ENCODE measurements at places on chromosomes 4 and X.

GRCh38 chr4:37699868-37700481 is 13.8 kb upstream of the RELL1 start:
- DNase-seq, result no peak

DNA sequence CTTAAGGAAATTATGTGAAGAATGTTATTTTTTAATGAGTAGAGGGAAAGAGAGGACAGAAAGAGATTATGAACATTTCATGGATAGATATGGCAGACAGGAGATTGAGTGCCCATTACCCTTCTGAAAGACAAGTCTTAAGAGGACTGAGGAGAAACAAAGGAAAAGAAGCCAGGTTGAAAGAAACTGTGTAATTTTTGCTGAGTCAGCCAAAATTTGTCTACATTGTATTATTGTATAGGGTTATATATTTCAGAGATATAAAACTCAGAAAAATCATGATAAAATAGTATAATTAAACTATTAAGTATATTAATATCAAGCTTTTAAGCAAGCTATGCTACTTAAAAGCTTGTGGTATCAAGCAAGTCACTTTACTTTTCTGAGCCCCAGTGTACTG is 4.9 kb downstream of the TMPRSS11B start:
- DNase-seq, result no peak

DNA sequence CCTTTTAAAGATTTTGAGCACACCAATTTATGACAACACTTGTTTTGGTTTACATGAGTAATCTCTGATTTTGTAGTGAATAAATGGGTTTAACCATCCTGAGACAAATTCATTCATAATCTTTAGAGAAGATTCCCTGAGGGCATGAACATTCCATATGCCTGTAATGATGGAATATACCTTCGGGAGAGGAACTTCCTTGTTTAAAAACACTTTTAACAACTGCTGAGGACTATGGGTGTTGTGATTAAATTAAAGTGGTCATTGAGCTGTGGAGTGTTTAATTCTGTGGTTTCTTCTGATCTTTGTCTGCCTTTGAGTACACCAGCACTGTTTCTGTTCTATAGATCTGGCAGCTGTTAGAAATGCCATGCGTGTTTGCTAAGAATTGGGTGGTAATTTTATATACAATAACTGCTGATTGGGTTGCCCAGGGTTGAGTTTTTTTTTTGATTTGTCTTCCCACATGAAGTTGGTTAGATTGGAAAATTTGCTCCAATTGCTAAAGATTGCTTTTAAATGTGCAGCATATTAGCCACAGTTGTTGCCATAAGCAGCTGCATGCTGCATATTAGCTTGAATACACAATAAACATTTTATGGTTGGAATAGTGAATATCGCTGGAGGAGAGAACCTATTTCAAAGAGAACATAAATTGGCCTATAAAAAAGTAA is 86.8 kb downstream of the DCLK2 start:
- no peak for DNase-seq

DNA sequence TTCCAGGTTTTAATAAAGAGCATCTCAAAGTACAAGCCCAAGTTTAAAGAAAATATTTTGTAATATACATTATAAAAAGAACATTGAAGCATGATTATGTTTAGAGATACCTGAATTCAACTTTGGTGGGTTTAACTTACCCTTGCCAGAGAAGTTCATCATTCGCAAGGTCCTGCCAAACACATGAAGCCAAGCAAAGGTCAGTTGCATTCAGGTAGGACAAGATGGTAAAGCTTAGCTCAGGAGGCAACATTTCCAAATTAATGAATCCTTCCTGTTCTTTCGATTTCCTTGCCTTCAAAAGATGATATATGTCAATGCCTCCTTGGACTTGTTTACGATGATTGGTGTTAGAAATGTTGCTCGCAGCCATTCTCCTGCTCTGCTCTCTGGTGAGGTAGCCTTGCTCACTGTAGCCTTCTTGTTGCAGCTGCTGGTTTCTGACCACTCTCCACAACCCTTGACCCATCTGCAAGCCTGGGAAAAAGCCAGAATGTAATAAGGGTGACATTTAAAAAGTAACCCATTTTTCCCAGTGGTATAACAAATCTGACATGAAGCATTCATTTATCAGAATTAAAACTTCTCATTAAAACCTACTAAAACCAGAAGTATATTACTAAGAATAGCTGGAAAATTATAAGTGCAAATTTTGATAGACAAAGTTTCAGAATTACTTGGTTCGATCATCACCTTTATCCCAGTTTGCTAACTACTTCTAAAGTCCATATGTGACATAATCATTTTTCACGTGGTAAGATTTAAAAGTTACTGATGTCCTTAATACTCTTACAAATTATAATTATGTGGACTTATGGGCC is 20.6 kb downstream of the FBXO8 start:
- DNase-seq, result no peak

DNA sequence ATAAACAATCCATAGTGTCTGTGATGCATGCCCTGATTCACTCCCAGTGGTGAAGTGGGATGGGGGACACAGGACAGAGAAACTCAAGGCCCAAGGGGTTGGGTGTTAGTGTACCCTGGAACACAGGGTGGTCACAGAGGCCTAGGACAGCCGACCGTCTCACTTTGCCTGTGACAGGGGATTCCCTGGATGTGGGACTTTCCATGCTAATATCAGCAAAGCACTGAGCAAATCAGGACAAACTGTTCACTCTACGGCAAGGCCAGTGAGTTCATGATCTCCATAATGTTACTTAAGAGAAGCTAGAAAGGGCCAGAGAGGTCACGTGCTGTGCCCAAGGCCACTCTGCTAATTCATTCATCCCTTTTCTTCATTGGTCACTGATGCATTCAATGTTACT is 158.7 kb upstream of the RBPJ start:
- DNase-seq, result no peak

- no peak for DNase-seq
These were observed 37.4 kb downstream of the EDA2R start for GRCh38 chrX:66601522-66601921.

DNA sequence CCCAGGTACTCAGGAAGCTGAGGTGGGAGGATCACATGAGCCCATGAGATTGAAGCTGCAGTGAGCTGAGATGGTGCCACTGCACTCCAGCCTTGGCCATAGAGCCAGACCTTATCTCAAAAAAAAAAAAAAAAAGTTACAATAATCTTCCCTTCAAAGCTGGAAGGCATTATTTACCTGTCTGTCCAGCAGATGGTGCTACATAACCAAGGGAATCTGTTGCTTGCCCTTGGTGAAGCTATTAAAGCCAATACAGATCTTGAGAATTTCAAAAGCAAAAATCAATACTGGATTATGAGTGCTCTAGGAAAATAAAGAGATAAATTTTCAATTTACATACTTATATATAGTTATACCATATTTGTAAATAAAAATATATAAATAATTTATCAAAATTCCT is 25.9 kb downstream of the PKD2 start:
- no peak for DNase-seq

GRCh38 chrX:771536-771935 is 140.9 kb downstream of the SHOX start:
- no peak for DNase-seq

- DNase-seq, result no peak
These were observed 46.3 kb downstream of the GAGE1 start for GRCh38 chrX:49644991-49645637.

DNA sequence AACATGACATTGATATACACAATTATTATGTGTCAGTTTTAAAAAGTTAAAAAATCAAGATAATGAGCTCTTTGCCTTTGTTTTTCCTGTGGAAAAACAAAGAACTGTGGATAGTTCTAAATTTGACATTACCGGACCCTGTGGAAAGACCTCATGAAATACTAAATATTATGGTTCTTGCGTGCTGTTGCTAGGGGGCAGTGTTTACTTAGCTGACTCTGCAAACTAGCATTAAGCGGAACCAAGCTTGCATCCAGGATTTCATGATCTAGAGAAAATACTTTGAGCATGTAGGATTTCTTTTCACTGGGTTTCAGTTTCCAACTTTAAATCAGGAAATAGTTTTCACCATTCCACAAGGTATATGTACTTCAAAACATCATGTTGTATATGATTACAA is 33.6 kb downstream of the CLCN4 start:
- DNase-seq, result no peak

DNA sequence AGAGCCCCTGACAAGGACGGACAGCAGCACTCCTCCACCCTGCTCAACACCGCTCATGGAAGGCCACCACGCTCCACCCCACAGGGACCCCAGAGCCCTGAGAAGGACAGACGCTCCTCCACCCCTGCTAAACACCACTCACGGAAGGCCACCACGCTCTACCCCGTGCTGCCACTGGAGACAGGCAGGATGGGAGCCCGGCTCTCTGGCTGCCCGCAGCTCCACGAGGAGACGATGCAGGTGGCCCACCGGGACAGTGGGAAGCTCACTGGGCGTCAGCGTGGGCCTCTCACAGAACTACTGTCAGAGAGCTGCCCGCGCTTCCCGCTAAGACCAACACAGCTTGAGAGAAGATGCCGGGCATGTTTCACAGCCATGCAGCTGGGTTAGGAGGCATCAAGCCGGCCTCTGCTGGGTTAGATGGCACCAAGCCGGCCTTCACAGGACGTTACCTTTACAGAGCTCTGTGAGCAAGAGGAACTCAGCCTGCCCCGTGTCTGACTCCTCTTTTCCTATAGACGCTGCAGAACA is 20.8 kb downstream of the GAK start:
- no peak for DNase-seq

GRCh38 chr4:165359506-165359905 is 19.3 kb upstream of the CPE start:
- no peak for DNase-seq

DNA sequence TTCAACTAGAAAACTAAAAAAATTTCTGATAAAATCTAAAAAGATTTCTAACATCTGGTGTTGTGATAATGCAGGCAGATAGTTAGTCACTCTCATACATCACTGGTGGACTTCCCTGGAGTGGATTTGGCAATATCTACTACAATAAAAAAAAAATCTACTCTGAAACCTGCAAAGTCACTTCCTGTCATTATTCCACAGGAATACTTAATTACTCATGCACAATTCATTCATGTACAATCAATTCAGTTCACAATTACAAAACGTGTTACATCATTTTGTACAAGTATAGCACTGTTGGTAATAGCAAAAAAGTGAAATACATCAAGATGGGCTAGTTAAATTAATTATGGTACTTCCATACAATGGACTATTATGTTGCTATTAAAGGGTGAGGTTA is 16.5 kb upstream of the RHOH start:
- no peak for DNase-seq

DNA sequence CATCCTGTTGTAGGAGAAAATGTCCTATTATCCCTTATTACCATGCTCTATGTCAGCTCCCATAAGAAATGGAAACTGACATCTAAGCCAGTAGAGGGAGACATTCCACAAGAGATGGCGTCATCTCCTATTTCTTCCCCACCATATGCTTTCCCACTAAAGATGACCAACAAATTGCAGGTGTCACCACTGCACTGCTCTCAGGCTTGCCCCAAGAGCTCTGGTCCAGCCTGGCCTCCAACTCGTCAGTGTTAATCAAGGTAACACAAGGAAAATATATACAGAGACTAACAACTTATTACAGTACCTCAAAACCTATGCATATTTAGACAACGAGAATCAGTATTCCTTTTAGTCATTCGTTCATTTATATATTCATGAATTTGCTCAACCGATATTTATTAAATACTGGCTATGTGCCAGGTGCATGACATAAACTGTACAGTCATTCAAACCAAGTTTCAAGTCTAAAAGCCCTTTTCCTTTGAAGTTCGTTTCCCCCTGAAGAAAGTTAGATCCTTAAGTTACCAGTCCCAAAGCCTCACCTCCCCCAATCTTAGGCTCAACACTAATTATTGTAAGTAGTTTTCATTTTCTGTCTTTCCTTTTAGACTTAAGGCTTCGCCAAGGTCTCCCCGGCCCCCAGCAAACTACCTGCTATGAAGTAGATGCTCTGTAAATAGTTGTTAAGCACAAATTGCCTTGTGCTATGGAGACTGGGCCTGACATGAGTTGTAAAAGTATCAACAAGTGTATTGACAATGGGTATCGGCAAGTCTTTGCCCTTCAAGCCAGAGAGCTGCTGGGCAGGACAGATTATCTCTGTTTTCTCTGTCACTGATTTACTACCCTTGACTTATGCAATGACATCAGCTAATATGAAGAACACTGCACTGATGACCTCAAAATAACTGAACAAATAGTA is 3.1 kb upstream of the FGB start:
- no peak for DNase-seq

DNA sequence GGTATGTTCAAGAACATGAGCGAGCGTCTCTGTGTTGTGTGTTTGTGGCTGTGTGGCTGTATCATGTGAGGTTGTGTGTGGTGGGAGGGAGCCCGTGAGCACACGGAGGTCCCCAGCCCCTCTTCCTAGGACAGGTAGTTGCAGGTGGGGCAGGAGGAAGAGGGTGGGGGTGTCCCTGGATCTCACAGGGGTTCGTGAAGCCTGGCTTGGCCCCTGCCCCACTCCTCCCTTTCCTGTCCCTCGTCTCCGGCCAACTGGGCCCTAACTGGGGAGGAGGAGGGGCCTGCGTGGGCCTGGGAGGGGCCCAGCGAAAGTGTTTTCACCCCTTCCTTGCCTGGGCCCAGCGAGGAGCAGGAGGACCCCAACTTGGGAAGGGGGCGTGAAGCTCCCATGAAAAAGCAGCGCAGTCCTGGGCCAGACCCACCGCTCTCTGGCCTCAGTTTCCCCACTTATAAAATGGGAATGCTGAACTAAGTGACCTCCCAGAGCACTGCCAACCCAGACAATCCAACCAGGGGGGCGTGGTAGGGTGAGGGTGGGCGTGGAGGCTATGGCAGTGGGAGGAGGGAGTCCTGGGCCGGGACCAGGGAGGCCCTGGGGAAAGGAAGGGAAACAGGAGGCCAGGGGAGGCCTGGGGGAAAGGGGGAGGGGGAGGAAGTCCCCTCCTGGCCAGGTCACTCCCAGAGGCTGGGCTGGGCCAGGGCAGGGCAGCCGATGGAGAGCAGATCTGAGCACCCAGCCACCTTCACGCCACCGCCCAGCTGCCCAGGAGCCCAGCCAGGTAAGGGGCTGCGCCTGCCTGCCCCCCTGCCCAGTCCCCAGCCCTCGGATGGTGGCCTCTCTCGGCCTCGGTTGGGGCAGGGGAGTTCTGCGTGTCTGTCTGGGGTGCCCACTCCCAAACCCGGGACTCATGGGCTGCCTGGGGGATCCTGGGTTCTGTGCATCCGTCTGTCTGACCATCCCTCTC is at the start of gene AVPR2:
TSS of gene AVPR2 (plus strand) at position 683 of the 967 bp plus-strand sequence. CDS start 473 bp downstream, outside the sequence.
- no peak for DNase-seq

Measured in stimulated activated CD8-positive, alpha-beta memory T cell treated with anti-CD3 and anti-CD28 coated beads, Interleukin-4, amount 100 ng/mL, for 4 hours (primary cell).